Central memory CD8-positive, alpha-beta T cell (primary cell): ENCODE measurements at places on chromosomes 1 and 21.

DNA sequence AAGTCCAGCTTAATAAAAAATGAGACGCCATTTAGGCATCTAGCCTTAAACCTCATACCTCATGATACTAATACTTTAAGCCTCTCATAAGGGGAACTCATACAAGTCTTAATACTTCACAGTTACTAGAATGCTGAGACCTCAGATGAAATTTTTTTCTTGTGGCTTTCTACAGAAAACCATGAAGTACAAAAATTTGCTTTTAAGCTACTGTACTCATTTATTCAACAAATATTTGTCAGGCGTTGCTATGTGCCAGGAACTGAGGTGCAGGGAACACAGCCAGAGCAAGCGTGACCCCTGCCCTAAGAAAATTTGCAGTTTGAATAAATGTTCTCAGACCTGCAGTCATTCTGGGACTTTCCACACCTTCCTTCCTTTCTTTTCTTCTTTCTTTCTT is 150.6 kb downstream of the MRPL39 start:
- DNase-seq, result no peak

GRCh38 chr1:45012639-45013278 is 705 bp downstream of the UROD start:
- no peak for DNase-seq

DNA sequence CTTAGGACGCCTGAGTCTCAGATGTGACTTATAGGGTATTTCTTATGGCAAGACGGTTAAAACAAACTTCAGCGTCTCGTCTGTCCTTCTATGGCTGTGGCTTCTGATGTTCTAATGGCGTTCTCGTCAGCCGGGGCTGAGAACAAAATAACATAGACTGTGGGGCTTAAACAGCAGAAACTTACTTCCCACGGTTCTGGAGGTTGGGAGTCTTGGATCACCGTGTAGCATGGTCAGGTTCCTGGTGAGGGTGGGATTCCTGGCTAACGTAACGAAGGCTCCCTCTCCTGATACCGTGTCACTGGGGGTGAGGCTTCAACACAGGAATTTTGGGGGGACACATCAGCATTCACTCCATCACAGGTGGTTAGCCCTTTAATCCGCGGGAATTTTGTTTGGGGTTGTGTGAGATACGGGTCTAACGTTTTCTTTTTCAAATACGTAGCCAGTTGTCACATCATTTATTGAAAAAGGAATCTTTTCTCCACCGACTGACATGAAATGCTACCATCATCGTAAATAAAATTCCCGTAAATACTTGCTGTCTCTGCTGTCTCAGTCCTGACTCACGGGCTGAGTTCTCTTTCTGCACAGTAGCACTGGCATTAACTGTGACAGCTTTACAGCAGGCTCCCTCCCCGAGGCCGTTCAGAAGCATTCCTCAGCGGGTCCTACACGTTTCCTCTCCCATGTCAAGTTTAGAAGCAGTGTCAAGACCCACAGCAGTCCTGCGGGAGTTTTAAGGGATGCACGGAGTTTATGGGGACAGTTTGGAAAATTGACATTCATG is 8.1 kb upstream of the POFUT2 start:
- no peak for DNase-seq

DNA sequence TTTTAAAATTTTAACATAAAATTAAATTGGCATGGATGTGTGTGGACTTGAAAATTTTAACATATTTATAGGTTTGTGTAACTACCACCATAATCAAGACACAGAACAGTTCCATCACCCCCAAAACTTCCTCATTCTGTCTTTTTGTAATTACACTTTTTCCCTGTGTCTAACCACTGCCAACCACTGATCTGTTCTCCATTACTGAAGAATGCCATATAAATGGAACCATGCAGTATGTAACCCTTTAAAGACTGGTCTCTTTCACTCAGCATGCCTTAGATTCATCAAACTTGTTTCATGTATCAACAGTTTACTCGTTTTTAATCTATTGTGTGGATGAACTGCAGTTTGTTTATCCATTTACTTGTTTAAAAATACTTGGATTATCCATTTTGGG is 13.0 kb upstream of the AHCYL1 start:
- DNase-seq, result no peak

- DNase-seq, result no peak
Measured at GRCh38 chr1:98328855-98329254, 332.7 kb upstream of the SNX7 start.

- no peak for DNase-seq
Measured at GRCh38 chr21:45110873-45111624, 36.7 kb downstream of the ADARB1 start.

- DNase-seq, result no peak
Measured at GRCh38 chr1:16716691-16717335, 23.5 kb upstream of the RNU1-4 start.

GRCh38 chr21:14864211-14865021 is 200.4 kb downstream of the NRIP1 start:
- DNase-seq, result no peak

GRCh38 chr1:43541721-43542401 is 11.2 kb downstream of the PTPRF start:
- DNase-seq, result no peak

DNA sequence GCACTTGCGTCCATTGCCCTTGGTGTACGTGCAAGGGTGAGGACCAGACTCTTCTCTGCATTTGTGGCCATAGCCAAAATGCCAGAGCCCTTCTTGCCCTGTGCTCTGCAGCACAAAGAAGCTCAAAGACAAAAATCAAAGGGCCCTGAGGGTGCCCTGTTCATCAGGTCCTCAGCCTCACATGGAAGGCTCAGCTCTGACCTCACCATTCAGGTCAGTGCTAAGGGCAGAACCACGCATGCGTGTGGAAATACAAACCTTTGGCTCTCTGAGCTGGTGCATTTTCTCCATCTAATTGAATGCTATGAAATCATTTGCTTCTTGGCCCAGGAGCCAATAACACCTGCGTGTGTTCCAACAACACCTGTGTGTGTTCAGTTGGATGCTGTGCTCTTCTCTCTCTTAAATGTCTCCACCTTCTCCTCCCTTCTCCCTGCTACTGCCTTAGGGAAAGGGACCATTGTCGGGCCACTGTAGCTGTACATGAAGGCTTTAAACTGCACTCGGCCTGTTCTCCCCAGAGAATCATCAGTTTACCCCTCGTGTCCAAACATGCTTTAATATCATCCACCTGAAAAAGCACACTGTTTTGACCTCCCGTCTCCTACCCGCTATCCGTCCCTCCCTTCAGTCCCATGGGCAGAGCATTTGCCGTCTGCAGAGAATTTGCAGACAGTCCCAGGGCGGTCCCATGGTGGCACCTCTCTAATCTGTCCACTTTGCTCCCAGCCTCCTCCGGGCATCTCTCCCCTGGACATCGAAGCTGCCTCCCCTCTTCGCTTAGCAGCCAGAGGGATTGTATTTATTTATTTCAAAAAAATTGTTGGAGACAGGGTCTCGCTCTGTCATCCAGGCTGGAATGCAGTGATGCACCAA is 60.6 kb downstream of the EVA1C start:
- no peak for DNase-seq

- no peak for DNase-seq
Measured at GRCh38 chr1:61659061-61659460, 65.9 kb downstream of the TM2D1 start.

GRCh38 chr1:198363625-198364151 is 176.8 kb downstream of the ATP6V1G3 start:
- DNase-seq, result no peak

DNA sequence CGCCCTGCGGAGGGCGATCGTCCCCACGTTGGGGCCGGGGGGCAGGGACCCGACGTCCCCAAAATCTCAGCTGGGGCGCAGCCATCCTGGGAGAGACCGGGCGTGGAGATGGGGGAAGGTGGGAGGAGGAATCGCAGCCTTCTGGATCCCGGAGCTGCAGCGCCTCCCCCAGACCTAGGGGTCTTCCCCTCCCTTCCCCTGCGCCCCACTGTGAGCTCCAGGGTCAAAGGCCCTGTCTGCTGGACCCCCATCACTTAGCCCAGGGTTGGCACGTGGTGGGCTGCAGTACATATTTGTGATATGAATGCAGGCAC is 90.2 kb upstream of the VAMP3 start:
- no peak for DNase-seq

DNA sequence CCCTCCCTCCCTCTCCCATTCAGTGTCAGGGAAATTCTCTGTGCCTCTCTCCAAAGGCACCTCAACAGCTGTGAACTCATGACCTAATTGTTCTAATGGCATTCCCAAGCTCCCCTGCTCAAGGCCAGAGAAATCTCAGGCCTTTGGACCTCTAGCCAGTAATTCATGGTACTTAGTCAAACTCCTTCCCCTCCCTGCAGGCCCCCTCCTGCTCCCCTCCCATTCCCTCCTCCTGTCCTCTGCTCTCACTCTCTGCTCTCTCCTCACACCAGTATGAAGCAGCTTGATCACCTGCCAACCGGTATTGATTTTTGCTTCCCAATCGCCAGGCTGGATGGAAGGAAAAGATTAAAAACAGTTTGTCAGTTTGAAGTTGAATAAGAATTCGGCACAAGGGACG is 370.5 kb upstream of the PBX1 start:
- no peak for DNase-seq

GRCh38 chr1:165257969-165258459 is 98.5 kb downstream of the LMX1A start:
- DNase-seq, result no peak

GRCh38 chr1:107277022-107277421 is 136.2 kb downstream of the NTNG1 start:
- no peak for DNase-seq

DNA sequence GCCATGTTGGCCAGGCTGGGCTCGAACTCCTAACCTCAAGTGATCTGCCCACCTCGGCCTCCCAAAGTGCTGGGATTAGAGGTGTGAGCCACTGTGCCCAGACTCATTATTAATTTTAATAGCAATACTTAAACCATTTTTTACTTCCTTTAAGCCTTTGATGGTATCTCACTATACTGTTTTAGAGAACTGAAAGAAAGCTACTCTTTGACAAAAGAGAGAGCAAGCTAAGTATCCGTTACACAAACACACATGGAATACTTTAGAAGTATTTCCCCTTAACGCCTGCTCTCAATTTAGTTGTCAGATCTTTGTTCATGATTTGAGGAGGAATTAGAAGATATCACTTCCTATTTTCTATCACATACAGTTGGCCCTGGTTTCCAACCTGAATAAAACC is 189.4 kb downstream of the COP1 start:
- no peak for DNase-seq

- no peak for DNase-seq
Measured at GRCh38 chr21:37575580-37575979, 209.0 kb downstream of the DYRK1A start.

- DNase-seq, result no peak
Measured at GRCh38 chr1:17553975-17554700, 14.6 kb downstream of the ARHGEF10L start.

- DNase-seq, result no peak
Measured at GRCh38 chr1:187665483-187665882, 836.7 kb downstream of the PLA2G4A start.

DNA sequence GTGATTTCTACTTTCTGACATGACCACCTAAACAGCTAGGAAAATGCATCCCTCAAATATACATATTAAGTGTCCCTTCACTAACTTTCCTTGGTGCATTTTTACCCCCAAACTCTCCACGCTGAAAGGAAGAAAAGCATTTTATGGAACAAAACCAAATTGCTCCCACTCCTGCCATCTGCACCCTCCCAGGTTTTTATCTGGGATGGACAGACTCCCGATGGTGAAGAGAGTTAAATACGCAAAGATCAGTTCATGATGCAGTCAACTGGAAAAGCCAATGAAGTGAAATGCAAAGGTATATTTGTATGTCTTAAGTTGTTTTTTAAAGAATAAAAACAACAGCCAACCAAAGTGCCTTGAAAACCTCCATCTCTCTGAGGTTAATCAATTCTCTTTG is 2.7 kb downstream of the DSTYK start:
- DNase-seq, result no peak

- no peak for DNase-seq
Measured at GRCh38 chr1:160800645-160801408, 4.9 kb downstream of the LY9 start.

DNA sequence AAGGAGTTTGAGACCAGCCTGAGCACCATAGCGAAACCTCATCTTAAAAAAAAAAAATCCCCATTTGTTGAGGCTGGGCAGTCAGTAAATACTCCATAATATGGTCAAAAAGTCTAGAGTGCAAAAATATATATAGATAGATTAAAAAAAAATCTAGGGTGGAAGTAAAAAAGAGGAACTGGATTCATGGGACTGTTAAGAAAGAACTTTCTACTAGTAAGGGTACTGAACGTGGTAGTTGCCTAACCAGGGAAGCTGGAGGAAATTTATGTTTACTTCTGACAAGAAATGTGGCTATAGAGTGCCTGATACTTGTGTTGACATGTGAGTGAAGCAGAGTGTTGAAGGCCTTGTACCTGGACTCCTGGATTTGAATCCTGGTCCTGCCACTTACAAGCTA is 265.9 kb upstream of the FAM78B start:
- no peak for DNase-seq

GRCh38 chr21:29242201-29242600 is 56.5 kb upstream of the BACH1 start:
- DNase-seq, result no peak

DNA sequence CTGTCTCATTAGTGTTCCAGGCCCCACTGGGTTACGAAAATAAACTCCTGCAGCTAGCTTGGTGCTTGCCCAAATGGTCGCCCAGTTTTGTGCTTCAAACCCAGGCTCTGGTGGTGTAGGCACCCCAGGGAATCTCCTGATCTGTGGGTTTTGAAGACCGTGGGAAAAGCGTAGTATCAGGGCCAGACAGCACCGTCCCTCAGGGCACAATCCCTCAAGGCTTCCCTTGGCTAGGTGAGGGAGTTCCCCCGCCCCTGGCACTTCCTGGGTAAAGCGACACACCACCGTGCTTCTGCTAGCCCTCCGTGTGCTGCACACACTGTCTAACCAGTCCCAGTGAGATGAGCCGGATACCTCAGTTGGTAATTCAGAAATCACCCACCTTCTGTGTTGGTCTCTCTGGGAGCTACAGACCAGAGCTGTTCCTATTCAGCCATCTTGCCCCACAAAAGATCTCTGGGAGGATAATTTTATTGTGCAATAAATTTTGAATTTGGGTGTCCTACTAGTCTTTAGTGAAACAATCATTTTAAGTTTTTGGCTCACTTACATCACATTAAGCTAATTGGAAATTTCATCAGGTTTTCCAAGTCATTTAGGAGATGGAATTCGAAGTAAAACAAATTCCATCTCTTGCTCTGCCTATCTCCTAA is 9.4 kb upstream of the SLC25A24 start:
- no peak for DNase-seq

GRCh38 chr1:17550729-17551584 is 11.5 kb downstream of the ARHGEF10L start:
- DNase-seq, result no peak

GRCh38 chr21:37855647-37856625 is 60.3 kb downstream of the KCNJ6 start:
- DNase-seq, result no peak
